Activated T-helper 2 cell treated with anti-CD3 and anti-CD28 coated beads, Interferon-gamma antibody, Interleukin-2, Interleukin-4, amounts not matched to agents 10 μg/mL and 5 μg/mL and 100 μg/mL, durations not matched to agents 14 hours and 24 hours and 36 hours (primary cell): ENCODE measurements at places on chromosomes 12 and 14. TPM values are rescaled to one million over a fixed set of nuclear protein-coding genes. Genes with fewer than 3 reads are reported as not detected.

Gene SYT1
- not detected in 2 replicates for total RNA-seq

Gene BTBD6
- total RNA-seq, result 38.4 and 38.6 TPM in 2 replicates

Gene KRT78
- total RNA-seq, result not detected in 2 replicates

Gene SERPINA10
- total RNA-seq, result not detected in 2 replicates

Gene LALBA
- total RNA-seq, result not detected in 2 replicates

Gene DAO
- total RNA-seq, result not detected in 2 replicates

Gene MIP
- total RNA-seq, result not detected in 2 replicates

Gene DIO2
- total RNA-seq, result not detected in 2 replicates

Gene RPL6
- 1,640 and 1,680 TPM in 2 replicates for total RNA-seq

Gene MFAP5
- total RNA-seq, result not detected in 2 replicates

Gene ZNF839
- total RNA-seq, result 16.4 and 17.3 TPM in 2 replicates

Gene VIPAS39
- total RNA-seq, result 15.7 and 16.5 TPM in 2 replicates

Gene TSPAN8
- not detected in 2 replicates for total RNA-seq

Gene GPR84
- total RNA-seq, result 1.8 and 2.3 TPM in 2 replicates

Gene B3GNT4
- 1.0 and 1.6 TPM in 2 replicates for total RNA-seq

Gene CLEC14A
- not detected in 2 replicates for total RNA-seq

Gene TAS2R19
- 3.1 and 3.6 TPM in 2 replicates for total RNA-seq

Gene PRKD1
- total RNA-seq, result not detected in 2 replicates

Gene CCDC177
- total RNA-seq, result 0.05 TPM in 1 of 2 replicates, not detected in the other

Gene CLEC4D
- total RNA-seq, result not detected in 2 replicates

Gene RPGRIP1
- not detected in 2 replicates for total RNA-seq
